ENCODE measurements at places on chromosomes 16 and 17.

GRCh38 chr17:44837196-44837595, 7.1 kb upstream of the GJC1 start:
- DNase-seq = no peak

DNA sequence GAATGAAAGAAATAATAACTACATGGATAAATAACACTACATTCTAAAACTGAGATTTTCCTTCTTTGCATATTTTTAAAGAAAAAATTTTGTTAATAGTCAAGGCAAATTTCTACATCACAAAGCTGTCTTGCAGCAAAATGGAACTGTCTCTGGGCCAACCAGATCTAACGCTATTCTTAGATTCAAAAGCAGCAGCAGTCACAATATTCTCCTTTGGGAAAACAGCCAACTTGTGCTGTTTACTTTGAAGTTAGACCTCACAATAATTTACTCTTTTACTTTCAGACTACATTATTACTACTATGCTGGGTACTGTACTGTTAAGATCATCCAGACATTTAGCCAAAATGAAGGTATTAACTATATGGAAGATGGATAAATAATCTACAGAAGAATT, 189.1 kb downstream of the CEP112 start:
- no peak for DNase-seq

GRCh38 chr17:47721725-47722124, 11.3 kb upstream of the TBX21 start:
- DNase-seq = no peak

GRCh38 chr17:56983366-56983765, 5.4 kb downstream of the SCPEP1 start:
- DNase-seq = no peak

- DNase-seq = no peak
Measured at GRCh38 chr16:87437911-87438610, 45.9 kb downstream of the MAP1LC3B start.

DNA sequence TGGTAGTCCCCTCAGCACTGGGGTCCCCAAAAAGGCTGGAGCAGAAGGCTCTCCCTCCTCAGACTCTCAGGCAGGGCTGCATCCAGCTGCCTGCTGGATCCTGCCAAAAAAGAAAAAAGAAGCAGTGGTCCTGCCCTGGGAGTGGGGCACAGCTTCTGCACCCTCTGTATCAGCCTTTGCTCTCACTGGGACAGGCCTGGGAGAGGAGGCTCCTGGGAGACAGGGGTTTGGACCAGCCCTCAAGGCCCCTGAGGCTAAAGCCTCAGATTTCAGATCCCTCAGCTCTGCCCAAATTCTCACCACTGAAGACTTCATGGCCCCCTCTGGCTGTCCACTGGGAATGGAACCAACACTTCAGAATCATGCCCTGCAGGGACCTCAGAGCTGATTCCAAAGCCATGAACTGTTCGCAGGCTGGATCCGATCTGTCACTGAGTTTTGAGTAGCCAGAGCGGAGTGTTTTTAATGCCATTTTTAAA, 96.9 kb downstream of the C16orf78 start:
- no peak for DNase-seq

DNA sequence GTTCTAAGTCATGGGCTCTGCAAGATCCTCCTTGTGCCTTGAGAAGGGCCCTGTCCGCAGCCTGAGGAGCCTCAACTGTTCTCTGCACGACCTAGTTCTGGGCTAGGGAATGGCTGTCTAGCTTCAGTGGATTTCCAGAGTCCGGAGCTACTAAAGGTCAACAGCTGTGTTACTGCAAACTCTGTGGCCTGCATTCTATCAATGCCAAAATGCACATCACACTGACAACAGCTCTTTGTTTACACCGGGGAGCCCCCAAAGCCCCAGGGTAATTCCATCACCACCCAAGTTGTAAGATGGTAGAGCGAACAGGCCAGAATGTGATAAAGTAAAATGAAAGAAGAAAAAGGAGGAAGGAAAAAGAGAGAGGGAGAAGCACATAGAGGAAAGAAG, 610.2 kb downstream of the MAF start:
- no peak for DNase-seq

DNA sequence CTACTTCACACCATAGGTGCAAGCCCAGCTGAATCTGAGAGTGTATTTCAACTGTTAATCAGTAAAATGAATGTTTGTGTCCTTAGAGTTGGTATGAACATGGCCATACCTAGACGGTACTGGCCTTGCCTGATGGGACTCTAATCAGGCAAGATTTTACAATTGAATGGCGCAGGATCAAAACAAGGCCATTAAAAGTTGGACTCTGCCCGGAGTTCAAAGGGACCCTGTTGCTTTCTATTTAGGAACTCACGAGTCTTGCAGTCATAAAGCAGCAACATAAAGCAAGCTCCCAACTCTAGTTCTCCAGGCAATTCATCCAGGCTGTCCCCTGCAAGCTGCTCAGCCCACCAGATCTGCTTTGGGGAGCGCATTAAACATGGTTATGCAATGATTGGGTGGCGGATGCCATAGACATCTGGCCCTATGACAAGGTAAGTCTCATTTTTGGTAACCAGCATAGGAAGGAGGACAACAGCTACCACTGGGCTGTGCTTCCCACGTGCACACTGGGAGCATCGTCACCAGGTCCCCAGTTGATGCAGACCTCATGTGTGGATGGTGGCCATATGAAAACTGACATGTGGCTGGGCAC, 8.8 kb downstream of the TMEM186 start:
- DNase-seq = no peak

Data from HTR-8/SVneo (cell line).